Activated CD8-positive, alpha-beta memory T cell treated with anti-CD3 and anti-CD28 coated beads for 1 hour (primary cell): ENCODE measurements at places on chromosomes 16 and 17.

DNA sequence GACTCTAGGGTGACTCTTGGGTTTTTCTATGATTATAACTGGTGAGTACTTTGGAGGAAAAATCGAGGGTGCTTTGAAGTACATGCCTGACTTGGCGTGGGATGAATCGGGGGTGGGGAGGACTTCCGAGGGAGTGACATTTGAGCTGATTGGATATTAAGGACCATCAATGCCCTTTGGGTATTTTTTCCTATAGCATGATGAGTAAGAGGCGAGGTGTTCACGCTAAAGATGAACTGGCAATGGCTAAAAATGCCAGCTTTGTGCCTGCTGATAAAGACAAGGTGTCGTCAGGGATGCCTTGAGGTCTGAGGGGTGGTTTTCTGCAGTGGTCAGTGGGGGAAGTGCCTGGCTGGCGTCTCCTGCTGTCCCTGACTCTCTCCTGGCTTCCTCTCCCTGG is 25.3 kb downstream of the USP43 start:
- DNase-seq, result no peak

DNA sequence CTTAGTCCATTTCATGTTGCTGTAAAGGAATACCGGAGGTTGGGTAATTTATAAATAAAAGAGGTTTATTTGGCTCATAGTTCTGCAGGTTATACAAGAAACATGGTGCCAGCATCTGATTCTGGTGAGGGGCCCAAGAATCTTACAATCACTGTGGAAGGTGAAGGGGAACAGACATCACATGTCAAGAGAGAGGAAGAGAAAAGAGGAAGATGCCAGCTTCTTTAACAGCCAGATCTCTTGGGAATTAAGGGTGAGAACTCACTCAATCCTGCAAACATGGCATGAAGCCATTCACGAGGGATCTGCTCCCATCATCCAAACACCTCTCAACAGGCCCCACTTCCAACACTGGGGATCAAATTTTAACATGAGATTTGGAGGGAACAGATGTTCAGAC is 49.5 kb downstream of the BMERB1 start:
- DNase-seq, result no peak

DNA sequence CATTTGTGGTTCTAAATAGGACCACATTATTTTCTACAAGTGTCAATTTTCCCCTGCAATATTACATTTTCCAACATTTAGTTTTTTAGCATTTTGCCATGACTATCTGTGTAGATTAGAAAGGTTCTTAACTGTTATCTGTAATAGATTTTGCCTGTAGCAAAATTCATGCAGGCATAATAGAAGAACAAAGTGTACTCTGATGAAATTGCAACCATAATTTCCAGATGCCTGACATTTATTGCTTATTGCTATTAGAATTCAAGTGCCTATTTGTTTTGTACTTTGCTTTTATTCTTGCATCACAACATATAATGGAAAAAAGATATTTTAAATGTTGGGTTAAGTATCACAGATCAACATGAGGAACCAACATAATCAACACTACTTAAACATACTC is 337.7 kb downstream of the TOX3 start:
- no peak for DNase-seq

GRCh38 chr17:12247761-12248160 is 227.1 kb downstream of the MAP2K4 start:
- DNase-seq, result no peak

- no peak for DNase-seq
Measured at GRCh38 chr17:1593630-1593931, 31.0 kb upstream of the PITPNA start.

GRCh38 chr16:22684574-22685458 is 129.1 kb upstream of the HS3ST2 start:
- no peak for DNase-seq

GRCh38 chr16:28607116-28607623 is 2.7 kb downstream of the SULT1A1 start:
- no peak for DNase-seq

DNA sequence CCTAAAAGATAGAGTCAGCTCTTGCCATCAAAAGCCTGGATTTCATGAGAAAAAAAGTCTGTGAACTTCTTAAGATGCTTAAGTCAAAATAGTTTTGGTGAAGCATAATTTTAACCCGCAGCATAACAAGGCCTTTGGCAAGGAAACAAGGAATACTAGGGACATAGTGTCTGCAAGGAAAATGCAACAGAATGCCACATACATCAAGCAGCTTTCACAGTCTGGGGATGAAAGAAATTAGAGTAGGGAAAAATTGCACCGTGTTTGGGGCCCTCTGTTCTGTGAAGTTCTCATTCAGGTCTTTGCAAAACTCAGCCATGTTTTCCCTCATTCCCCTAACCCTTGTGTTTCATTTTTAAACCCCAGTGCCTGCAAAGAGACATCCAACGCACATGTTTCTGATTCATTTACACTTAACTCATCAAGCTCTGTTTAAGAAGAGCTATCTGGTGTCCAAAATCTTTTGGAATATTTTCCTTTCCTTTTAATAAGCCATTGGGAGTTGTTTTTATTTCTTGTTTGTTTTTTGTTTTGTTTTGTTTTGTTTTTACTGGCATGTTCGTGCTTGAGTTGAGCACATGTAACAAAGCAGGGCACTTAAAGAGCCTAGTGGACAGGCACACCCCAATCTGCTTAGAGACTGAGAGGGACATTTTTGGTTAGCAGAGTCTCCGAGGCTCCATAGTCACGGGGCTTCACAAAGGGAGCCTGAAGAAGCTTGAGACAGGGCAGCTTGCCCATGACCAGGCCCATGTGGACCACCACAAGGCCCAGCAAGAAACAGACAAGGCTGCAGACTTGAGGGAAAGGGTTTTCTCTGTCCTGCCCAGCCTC is 116.5 kb downstream of the ANKFN1 start:
- DNase-seq, result no peak

GRCh38 chr17:19311421-19312215 is 50.9 kb downstream of the B9D1 start:
- no peak for DNase-seq

GRCh38 chr16:81564421-81564911 is 119.9 kb downstream of the CMIP start:
- DNase-seq, result no peak

DNA sequence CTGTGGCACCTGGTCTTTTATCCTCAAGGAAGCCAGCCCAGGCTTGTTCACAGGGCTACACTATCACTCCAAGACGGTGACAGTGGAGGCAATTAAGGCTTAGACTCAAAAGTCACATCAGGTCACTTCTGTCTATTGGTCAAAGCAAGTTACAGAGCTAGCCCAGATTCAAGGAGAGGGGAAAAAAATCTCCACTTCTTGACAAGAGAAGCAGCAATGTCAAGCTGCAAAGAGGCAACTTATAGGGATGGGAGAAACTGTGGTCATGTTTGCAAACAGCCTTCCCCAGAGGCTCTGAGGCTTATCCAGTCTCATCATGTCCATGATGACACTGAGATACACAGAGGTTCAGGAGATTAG is 31.6 kb downstream of the SERPINF1 start:
- no peak for DNase-seq

- DNase-seq, result no peak
Measured at GRCh38 chr17:83160443-83161297, 81.3 kb downstream of the METRNL start.

DNA sequence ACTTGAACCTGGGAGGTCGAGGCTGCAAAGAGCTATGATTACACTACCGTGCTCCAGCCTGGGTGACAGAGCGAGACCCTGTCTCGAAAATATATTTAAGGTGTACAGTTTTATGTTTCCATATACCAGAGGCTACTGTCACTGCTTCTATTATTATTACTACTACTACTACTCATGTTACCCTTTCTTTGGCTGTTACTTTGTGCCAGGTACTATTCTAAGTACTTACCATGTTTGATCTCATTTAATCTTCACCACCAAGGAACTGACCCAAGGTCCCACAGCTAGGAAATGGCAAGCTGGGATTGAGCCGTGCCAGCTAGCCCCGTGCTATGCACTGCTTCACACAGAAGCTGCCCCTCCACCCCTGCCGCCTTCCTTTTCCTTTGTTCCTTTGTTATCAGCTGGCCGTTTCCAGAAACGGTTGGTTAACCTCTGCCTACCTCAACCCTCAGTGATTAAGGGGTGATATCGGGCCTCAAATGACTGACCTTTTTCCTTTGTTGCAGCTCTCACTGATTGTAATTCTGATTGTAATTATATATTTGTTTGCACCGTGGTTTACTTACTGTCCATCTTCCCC is 78.4 kb downstream of the ABCC1 start:
- DNase-seq, result no peak

GRCh38 chr17:58176200-58176599 is 9.4 kb downstream of the OR4D2 start:
- DNase-seq, result no peak

- no peak for DNase-seq
Measured at GRCh38 chr17:19750020-19750572, 2.0 kb upstream of the ALDH3A1 start.

DNA sequence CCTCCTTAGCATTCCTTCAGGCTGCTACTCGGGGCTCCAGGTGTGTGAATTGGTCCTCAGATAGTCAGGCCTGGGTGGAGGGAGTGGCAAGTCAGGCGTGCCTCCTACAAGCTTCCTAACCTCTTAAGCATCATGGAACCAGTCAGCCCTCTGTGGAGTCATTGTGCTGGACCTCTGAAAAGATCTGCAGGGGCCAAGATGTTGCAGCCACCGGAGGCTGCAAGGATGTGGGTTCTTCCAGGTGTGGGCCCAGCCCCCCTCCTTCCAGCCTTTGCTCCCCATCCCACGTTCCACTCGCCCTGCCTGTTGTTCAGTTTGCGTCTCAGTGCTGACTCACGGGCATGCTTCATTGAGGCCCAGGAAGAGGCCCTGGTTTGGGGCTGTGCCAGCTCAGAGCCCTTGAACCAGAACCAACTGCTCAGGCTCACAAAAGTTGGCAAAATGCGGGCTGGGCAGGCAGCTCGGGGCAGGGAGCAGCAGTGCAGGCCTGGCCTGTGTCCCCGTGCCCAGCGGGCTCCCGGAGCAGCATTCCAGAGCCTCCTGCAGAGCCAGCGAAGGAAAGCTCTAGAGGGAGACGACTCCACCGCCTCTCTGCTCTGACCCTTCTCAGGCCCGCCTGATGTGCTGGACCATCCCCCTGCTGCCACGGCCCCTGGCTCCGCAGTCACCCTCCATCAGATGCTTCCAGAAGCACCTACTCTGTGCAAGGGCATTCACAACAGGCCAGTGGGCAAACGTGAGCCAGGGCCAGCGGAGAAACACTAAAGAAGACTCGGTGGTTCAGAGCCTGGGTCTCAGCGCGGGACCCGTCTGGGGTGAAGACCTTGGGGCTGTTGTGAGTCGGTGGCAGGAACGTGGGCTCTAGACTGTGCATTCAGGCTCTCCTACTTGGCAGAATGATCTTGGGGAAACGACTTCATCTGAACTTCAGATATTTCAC is 7.5 kb downstream of the LDHD start:
- peak; percentile 42 for DNase-seq

DNA sequence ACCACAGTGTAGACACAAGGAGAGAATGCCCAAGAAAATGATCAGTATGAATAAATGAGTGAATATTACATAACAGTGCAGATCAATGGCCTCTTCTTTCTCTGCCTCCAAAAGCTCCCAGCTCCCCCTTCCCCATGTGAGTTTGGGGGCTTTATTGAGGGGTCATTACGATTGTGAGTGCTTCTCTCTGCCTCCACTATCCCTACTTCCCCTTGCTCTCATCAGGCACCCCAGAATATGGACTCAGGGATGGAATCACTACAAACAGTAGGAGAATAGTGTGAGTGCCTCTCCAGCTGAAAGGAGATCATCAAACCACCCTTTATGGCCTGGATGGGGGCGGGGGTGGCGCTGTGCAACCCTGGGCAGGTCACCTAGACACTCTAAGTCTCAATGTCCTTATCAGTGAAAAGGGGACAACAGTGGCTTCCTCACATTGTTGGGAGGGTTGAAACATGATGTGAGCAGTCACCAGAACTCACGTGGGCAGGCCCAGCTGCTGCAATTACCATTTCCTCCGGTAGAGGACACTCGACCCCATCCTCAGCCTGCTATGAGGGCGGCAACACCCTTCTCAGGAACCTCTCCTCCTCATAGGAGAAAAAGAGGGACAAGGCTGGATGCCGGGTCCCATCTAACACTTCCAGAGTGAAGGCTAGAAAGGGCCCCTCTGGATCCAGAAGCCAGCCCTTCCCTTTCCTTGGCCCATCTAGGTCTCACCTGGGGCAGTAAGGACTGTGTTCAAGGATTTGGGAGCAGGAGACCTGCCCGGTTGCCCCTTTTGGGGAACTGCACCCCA is 2.1 kb upstream of the EPOP start:
- DNase-seq, result peak; percentile 66

- DNase-seq, result no peak
Measured at GRCh38 chr16:11681556-11681955, 13.3 kb downstream of the SNN start.

DNA sequence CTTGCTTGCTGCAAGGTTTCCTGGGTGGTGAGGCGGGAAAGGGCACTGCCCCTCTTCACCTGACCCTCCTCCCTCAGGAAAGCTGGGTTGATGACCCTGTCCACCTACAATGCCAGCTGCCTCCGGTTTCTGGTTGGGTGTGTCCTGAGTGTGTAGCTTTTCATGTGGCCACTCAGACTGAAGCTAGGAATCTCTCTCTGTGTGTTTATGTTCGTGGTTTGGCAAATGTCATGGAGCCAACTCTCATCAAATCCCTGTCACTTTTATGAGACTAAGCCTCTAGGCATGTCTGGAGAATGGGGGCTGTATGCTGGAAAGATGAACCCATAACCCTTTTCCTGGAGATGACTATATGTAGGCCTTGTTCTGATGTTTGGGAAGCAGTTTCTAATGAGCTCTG is 17.1 kb downstream of the PLEKHG4 start:
- no peak for DNase-seq

DNA sequence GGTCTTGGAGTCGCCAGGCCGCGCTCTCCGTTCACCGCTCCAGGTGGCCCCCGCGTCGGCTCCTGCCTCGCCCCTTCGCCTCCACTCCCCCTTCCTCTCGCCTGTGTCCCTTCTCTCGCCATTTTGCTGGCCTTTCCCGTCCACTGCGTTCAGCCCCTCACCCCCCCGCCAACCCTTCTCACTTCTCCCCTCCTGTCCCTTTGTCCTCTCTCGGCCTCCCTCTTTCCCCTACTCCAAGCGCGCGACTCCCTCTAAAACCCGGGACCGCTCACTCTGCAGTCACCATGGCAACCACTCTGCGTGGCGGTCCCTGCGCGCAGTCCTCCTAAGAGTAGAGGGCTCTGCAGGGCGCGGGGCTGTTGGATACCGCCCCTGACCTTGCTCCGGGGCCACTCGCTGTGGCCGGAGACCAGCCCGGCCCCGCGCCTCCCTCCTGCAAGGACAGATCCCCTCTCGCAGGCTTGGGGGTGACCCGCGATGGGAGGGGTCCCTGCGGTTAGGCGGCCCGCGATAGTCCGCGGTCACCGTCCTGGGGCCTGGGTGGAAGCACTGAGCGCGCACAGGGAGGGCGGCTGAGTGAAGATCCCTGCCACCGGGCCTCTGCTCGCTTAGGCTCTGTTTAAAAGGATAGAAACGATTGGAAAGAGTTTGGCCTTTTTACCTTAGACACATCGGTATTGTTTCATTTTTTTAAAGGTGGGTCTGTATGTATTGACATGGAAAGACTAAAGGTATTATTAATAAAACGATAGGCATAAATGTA is 454 bp downstream of the CCDC40 start:
- no peak for DNase-seq
